ENCODE measurements at places on chromosomes 13 and 19.
A peak's percentile ranks its signal among the peaks of the same experiment; 100 is the strongest.

- no peak for DNase-seq
Observed at GRCh38 chr13:110322828-110323171, 15.7 kb downstream of the COL4A2 start.

DNA sequence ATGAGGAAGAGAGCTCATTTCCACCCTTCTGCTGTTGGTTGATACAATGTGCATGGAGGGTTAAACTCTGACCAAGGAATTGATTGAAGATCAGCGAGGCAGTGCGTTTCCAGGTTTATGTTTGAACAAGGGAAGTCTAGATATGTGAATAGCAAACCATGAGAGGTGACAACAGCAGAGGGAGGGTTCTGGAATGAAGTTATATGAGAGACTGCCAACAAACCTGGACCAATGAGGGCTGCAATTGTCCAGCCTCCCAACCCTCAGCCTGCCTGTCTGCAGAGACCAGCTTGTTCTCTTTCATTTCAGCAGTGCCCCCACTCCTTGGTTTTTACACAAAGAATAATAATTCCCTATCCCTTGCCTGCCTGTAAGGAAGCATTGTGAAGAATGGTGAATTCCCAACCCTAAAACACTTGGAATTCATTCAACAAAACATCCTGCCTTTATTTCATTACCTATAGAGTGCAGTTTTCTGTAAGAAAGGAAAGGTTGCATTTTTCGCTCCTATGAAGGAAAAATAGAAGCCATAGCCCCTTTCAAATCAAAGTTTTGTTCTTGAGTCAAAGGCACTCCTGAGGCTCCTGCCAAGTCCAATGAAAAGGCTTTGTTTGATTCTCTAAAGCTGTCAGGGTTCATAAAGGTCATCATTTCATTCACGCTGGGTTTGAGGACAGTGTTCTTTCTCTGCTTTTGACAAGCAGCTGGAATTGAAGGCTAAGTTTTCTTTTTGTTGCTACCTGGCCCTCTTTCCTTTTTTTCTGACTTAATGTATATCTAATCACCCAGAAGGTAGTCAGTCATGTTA is 53.6 kb upstream of the ABCC4 start:
- no peak for DNase-seq

DNA sequence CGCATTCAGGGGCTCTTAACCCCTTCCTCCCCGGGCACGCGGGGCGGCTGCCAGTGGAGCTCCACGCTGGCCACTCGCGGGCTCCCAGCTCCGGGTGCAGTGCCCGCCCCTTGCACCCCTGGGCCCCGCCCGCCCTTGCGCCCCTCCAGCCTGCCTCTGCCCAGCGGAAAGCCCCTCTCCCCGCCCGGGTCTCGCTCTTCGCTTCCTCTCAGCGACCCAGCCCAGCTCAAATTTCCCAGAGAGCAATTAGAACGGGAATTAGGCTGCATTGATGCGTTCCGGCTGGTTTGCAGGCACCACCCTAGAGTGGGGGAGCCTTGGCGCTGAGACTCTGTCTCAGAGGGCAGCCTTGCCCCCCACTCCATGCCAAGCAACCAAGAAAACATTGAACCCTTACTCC is 1.8 kb upstream of the GSX1 start:
- DNase-seq: no peak

DNA sequence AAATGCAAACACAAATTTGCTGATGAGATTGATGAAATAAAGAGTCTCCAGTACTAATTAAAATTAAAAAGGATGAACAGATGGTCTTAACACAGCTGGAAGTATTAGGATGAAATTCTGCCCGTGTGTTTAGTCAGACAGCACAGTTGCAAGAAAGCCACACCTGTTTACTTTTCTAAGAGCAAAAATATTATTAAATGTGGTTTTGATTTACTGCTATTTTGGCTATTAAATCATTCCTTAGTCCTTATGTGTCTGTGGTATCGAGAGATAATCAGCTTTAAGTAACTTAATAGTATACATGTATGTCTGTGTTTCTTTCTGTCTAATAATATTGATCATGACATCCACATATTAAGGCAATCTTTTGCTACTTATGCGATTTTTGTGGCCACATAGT is 494.9 kb downstream of the GPC6 start:
- DNase-seq: no peak

GRCh38 chr13:46665248-46665632 is 112.3 kb downstream of the LRCH1 start:
- no peak for DNase-seq

DNA sequence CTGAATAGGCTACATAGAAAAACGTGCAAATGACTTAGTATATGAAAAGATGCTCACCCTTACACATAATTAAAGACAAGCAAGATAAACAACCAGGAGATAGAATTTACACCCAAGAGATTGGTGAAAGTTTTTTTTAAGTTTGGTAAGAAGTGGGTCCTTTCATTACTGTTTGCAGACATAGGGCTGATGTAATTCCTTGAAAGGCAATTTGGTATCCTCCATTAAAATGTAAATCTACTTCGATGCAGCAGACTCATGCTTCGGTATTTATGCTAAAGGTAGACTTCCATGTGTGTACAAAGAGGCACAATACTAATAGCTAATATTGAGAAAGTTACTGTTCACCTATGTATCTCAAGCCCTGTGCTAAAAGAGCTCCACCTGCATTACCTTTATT is 33.5 kb downstream of the CNMD start:
- DNase-seq: no peak

DNA sequence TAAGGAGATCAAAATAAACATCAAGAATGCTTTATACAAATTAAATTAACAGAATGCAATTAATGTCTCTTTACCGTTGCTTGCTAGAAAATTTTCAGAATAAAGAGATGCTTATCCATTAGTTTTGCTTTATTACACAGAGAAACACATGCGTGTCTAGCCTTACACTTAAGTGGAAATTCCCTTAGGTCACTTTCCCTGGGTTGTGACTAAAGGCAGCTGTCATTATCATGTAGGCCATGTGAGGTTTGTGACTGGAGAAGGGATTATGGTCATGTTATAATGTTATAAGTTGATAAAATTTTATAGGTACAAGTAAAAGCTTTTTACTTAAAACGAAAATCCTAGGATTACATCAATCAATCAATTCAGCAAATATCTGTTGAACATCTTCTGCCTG is 121.0 kb downstream of the KCNRG start:
- DNase-seq: no peak

DNA sequence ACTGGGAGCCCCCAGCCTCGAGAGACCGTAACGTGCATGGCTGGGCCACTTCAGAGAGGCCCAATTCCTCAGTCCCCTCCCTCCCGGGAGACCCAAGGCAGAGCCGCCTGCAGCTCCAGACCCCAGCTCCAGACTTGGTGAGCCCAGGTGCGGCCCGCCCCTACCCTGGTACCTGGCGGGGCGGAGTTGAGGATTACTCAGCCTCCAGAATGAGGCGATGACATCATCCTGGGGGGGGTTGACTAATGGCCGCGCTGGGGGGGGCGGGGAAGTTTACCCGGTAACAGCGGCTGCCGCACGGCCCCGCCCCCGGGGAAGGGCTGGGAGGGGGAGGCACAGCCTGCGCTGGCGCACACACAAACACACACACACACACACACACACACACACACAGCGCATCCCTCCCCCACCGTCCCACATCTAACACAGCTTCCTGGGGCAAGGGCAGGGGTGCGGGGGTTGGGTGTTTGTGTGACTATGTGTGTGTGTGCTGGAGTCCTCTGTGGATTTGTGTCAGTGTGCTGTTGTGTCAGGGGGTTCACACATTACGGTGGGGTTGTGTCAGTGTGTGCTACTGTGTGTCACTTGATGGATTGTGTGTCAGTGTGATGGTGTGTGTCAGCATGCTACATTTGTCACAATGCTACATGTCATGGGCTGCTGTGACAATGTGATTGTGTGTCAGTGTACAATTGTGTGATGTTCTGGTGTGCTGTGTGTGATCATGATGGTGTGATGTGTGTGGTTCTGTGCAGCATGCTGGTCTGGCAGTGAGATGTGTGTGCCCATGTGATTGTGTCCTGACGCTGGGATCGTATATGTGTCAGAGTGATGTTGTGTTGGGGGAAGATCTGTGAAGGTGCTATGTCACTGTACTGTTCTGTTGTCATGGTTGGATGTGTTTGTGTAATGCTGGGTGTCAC is 10.3 kb upstream of the BBC3 start:
- peak; percentile 91 for DNase-seq

DNA sequence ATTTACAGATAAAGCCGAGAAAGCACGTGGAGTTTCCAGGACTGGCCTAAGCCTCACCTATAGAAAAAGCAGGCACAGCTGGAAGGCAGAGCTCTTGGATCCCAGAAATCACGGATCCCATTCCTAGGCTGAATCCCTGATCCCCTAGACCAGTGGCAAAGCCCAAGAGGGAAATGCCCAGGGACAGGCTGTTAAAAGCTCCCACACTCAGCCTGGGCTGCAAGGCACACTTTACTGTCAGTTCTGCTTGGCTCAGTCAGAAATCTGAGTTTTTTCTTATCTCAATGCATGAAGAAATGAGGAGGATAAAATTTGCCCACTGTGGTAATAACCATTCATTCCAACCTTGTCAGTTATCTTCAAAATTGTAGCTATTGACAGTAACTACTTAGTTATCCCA is 8.0 kb upstream of the FUT2 start:
- DNase-seq: no peak

DNA sequence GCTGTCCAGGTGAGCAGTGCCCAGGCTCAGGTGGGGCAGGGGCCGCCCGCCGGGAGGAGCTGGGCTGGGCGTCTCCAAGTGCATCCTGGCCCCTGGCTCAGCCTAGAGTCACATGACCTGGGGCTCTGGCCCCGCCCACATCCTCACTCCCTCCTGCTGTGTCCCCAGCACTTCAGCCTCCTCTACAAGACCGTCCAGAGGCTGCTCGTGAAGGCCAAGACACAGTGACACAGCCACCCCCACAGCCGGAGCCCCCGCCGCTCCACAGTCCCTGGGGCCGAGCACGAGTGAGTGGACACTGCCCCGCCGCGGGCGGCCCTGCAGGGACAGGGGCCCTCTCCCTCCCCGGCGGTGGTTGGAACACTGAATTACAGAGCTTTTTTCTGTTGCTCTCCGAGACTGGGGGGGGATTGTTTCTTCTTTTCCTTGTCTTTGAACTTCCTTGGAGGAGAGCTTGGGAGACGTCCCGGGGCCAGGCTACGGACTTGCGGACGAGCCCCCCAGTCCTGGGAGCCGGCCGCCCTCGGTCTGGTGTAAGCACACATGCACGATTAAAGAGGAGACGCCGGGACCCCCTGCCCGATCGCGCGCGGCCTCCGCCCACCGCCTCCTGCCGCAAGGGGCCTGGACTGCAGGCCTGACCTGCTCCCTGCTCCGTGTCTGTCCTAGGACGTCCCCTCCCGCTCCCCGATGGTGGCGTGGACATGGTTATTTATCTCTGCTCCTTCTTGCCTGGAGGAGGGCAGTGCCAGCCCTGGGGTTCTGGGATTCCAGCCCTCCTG is 16.8 kb upstream of the CELF5 start:
- no peak for DNase-seq

DNA sequence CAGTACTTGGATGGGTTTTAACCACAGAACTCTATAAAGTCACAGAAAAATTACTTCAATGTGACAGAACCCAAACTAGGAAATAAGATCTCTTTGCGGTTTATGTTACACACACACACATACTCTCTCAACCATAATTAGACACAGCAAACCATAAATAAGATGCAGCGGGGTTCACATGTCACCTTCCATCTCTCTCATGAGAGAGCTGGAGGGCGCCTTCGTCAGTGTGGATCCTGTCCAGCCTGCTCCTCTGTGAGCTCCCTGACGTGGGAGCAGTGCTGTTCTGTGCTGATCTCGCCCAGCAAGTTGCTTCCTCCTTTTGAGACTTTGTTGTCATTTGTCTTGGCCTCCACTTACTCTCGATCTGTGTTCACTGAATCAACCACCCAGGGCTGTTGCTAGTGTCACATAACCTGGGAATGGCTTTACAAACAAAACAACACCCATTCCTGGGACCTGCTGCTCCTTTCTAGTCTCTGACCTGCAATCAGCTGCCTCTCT is 204.9 kb upstream of the KL start:
- peak; percentile 52 for DNase-seq

DNA sequence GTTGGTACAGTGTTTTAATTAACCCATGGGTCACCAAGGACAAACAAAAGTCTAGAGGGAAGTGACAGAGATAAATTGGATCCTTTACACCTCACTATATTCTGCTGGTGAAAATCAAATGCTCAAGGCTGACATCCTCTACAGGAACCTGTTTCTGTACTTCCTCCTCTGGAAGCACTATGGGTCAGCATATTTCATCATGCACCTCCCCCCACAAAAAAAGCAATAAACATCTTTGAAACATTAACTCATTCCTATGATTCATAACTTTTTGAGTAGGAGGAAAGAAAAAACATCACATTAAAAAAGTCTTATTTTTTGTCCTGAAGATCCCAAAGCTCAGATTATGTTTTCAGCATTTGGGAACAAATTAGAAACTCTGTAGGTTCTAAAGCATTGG is 588.3 kb upstream of the SGCG start:
- peak; percentile 0 for DNase-seq

DNA sequence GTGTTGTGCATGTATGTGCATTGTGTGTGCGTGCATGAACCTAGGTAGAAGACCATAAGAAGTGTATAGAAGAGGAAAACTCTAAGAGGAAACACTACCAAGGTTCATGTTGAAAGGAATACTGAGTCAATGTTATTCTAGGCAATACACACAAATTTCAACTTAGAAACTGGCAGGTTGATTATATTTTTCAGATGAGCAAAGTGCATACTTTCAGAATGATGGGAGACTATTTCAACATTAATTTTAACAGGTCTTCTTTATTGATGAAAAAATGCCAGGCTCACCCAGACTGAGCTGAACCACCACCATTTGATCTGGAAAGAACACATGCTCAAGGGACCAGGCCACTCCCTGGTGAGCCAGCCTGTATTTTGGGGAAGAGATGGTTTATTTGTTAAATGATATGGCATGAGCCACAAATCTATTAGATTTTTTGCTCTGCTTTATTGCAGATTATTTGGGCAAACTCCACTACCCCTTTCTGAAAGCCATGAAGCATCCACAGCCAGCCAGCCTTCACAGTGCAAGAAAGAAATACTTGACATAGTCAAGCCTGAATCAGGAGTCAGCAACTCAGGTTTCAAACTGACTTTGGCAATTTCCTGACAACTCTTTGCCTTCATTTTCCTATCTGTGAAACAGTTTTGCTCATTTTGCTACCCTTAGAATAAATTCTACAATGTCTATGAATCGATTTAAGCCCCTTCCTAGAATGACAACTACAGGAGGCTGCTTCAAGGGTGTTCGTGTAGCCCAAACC is 368.9 kb downstream of the COG6 start:
- DNase-seq: peak; percentile 16

GRCh38 chr19:39514840-39515550 is at the start of gene SELENOV:
Gene SELENOV, plus strand, starts transcription at chr19:39515139. Its CDS starts 74 bp downstream, at chr19:39515213.
- DNase-seq: no peak

GRCh38 chr19:52227196-52227940 is 37.5 kb downstream of the PPP2R1A start:
- DNase-seq: no peak

GRCh38 chr13:60019119-60019993 is 144.4 kb downstream of the DIAPH3 start:
- DNase-seq: no peak

GRCh38 chr19:11843722-11844121 is 4.8 kb upstream of the ZNF439 start:
- DNase-seq: peak; percentile 3

Data from GM23248 (cell line).